Urinary bladder (tissue), 4 donors: ENCODE measurements at places on chromosomes 4 and X. TPM values are rescaled to one million over a fixed set of nuclear protein-coding genes. Genes with fewer than 3 reads are reported as not detected.

Gene MEPE
- not detected for total RNA-seq

Gene NDNF
- total RNA-seq: 24.5 TPM

GRCh38 chrX:40080894-40081678, 16.7 kb downstream of the BCOR start:
- no peak for DNase-seq

- DNase-seq: no peak
Measured at GRCh38 chr4:52611030-52611555, 48.0 kb downstream of the USP46 start.

- no peak for DNase-seq
Measured at GRCh38 chrX:49172280-49172780, 632 bp downstream of the PLP2 start.

- DNase-seq: no peak
Measured at GRCh38 chrX:34655501-34656455, 1.3 kb downstream of the TMEM47 start.
